A172 (cell line): ENCODE measurements at places on chromosomes 6 and 20.
A peak's percentile ranks its signal among the peaks of the same experiment; 100 is the strongest.

GRCh38 chr6:961407-961960 is 268.5 kb upstream of the EXOC2 start:
- DNase-seq, result no peak

- no peak for DNase-seq
Observed at GRCh38 chr20:57904314-57905105, 194.7 kb upstream of the PMEPA1 start.

GRCh38 chr6:35377002-35377401 is 34.6 kb downstream of the PPARD start:
- no peak for DNase-seq

GRCh38 chr20:47379433-47380150 is 23.1 kb upstream of the ZMYND8 start:
- DNase-seq, result peak; percentile 98

GRCh38 chr6:95469511-95469910 is 107.8 kb upstream of the MANEA start:
- DNase-seq, result no peak

DNA sequence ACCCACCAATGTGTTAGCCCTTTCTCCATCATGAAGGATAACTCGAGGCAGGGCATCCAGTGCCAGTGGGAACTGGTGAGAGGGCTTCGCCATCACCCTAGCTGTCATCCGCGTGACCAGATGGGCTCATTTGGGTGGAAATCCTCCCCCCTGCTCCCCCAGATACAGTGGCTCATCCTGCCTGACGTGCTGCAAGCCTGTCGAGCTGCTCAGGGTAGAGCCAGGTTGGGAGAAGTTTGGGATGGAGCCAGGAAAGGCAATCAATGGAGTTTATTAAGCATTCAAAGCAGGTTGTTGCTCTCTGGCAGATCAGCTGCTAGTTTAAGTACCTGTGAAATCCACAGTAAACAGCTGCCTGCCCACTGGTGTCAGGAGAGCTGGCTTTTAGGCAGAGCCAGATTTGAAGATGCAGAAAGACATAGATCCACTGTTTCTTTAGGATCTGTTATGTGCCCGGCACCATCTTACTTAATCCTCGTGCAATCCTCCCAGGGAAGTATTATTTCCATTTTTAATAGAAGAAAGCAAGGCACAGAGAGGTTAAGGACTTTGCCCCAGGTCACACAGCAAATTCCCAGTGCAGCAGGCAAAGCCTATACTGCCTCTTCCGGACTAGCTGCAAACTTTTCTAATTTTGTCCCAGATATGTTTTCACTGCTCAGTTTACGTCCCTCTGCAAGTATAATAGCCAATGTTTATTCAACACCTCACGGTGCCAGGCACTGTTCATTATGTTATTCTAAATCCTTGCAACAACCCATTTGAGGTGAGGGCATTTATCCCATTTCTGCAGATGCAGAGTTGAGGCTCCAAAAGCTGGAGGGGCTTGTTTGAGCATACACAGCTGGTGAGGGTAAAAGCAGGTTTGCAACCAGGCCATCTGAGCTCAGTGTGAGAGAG is 54.1 kb upstream of the KCNG1 start:
- DNase-seq, result no peak

DNA sequence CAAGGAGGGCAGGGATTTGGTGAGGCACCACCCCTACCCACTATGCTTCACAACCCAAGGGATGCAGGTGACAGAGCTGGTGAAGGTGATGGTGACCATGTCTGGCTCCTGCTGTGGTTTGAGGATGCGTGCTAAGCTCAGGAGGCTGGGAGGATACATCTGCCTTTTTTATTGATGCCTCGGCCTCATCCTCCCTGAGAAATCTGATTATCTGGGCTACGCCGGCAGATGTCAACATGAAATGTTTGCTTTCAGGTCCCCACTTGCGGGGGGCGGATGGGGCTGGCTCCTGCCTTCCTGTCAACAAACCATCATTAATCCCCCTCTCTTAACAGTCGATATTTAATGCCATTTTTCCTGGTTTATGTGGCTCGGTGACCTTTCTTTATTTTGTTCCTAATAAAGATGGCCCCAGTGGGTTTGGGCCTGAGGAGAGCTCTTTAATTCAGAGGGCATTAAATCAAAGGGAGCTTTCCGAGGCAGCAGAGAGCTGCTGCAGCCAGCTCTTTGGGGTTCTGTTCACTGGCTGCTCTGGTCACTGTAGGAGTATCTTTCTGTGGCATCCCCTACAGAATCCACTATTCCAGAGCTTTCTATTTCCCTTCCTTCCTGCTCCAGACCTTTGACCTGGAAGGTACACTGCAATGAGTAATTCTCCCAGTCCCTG is 33.5 kb upstream of the LRFN2 start:
- DNase-seq, result no peak

GRCh38 chr6:4671587-4672115 is 104.6 kb upstream of the CDYL start:
- no peak for DNase-seq
